ENCODE measurements at places on chromosomes 13 and 19. TPM values are rescaled to one million over a fixed set of nuclear protein-coding genes. Genes with fewer than 3 reads are reported as not detected.

The MUC16 gene
- total RNA-seq: 0.17 TPM

The ATCAY gene
- not detected for total RNA-seq

The ZNF324B gene
- total RNA-seq: 12.0 TPM

The ZNF845 gene
- total RNA-seq: 9.4 TPM

The KLK2 gene
- not detected for total RNA-seq

The RASAL3 gene
- not detected for total RNA-seq

The LILRA6 gene
- total RNA-seq: not detected

The OR7D2 gene
- total RNA-seq: not detected

The CAMSAP3 gene
- 26.0 TPM for total RNA-seq

The RXFP2 gene
- total RNA-seq: not detected

The ARHGAP45 gene
- total RNA-seq: 12.0 TPM

The SLITRK6 gene
- not detected for total RNA-seq

The TINCR gene
- total RNA-seq: 0.27 TPM

The GNA15 gene
- 5.9 TPM for total RNA-seq

The GPR108 gene
- 67.7 TPM for total RNA-seq

The ZNF98 gene
- total RNA-seq: not detected

The BEST2 gene
- total RNA-seq: not detected

The ZNF579 gene
- 33.4 TPM for total RNA-seq

The SPACA4 gene
- total RNA-seq: not detected

The CASP14 gene
- total RNA-seq: not detected

The ATG4D gene
- 18.7 TPM for total RNA-seq

The ZNF541 gene
- total RNA-seq: not detected

The CEACAM7 gene
- 9.0 TPM for total RNA-seq

The CACTIN gene
- total RNA-seq: 20.2 TPM

The CEACAM8 gene
- not detected for total RNA-seq

The RYR1 gene
- total RNA-seq: 1.5 TPM

The LILRA5 gene
- not detected for total RNA-seq

The NRTN gene
- 5.4 TPM for total RNA-seq

The ZNF627 gene
- total RNA-seq: 12.0 TPM

The VSTM1 gene
- not detected for total RNA-seq

The ADGRE3 gene
- total RNA-seq: not detected

The FBXL12 gene
- 20.7 TPM for total RNA-seq

The ZNF492 gene
- total RNA-seq: not detected

The RNF225 gene
- total RNA-seq: 0.61 TPM

The CLEC4G gene
- total RNA-seq: not detected

The CD209 gene
- total RNA-seq: not detected

The GJA3 gene
- 4.3 TPM for total RNA-seq

The TMPRSS9 gene
- not detected for total RNA-seq

The DPRX gene
- not detected for total RNA-seq

The SIGLEC11 gene
- not detected for total RNA-seq

The CABP5 gene
- total RNA-seq: not detected

The CAPN12 gene
- 14.7 TPM for total RNA-seq

The POU2F2 gene
- 4.6 TPM for total RNA-seq

The LILRA1 gene
- not detected for total RNA-seq

Data from Calu3 (cell line).